ENCODE measurements at places on chromosomes 11 and 22.

GRCh38 chr22:41847300-41847699, 14.4 kb downstream of the SREBF2 start:
- DNase-seq: peak; percentile 32

GRCh38 chr11:91141655-91142054, 918.8 kb upstream of the CHORDC1 start:
- DNase-seq: no peak

- DNase-seq: no peak
Observed at GRCh38 chr22:42509548-42509947, 10.0 kb downstream of the RRP7A start.

- no peak for DNase-seq
Observed at GRCh38 chr11:123381817-123382554, 48.1 kb upstream of the GRAMD1B start.

- DNase-seq: no peak
Observed at GRCh38 chr11:111355956-111356659, 23.0 kb downstream of the POU2AF1 start.

DNA sequence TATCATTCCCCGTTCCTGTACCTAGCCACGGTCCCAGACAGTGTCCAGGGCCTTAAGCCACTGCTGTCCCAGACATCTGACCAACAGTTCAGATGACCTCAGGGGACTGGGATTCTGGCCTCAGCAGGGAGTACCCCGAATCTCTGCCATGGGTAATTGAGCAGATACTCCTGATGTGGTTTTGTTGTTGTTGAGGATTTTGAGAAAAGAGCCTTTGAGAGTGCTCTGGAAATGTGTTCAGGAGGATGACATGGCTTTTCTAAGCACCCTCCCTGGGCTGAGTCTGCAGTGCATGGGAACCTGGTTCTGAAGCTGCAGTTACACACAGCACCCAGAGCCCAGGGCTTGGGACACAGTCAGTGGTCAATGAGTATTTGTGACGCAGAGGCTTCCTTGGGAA, 30.4 kb downstream of the ADAMTS15 start:
- no peak for DNase-seq

DNA sequence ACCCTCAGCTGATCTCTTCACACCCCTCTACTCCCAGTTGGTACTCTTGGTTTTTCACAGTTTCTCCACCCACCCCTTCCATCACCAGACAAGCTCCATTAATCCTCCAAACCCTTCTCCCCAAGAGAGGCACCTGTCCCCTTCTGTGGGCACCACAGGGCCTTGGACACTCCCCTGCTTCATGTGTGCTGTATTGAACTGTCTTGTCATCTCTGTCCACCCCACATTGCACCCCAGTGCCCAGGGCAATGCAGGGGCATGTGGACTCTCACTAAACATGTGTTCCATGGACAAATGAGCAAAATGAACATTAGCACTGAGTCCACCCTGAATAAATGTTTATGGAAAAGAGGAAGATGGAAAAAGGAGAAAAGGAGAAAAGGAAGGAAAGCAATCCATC, 181.4 kb downstream of the BCR start:
- DNase-seq: no peak

- no peak for DNase-seq
Observed at GRCh38 chr11:75964071-75964470, 149.1 kb downstream of the UVRAG start.

- no peak for DNase-seq
Observed at GRCh38 chr11:19242179-19242932, 1.6 kb upstream of the E2F8 start.

Data from mammary epithelial cell (primary cell).